ENCODE measurements at places on chromosomes 12 and 14. TPM values are rescaled to one million over a fixed set of nuclear protein-coding genes. Genes with fewer than 3 reads are reported as not detected.

The SCNN1A gene
- total RNA-seq, result 1.7 TPM

The FSCB gene
- not detected for total RNA-seq

The NFE2 gene
- total RNA-seq, result 0.58 TPM

The KITLG gene
- 0.16 TPM for total RNA-seq

The RNASE4 gene
- total RNA-seq, result 0.58 TPM

The OR4E2 gene
- not detected for total RNA-seq

The C12orf54 gene
- total RNA-seq, result not detected

The LIN7A gene
- not detected for total RNA-seq

The GLT1D1 gene
- total RNA-seq, result not detected

The FOXA1 gene
- 0.67 TPM for total RNA-seq

The PDZRN4 gene
- total RNA-seq, result not detected

The MAP3K9 gene
- total RNA-seq, result 7.0 TPM

The DPY19L2 gene
- 3.9 TPM for total RNA-seq

GRCh38 chr14:32050878-32051277 lies 26.2 kb upstream of the ARHGAP5 start:
- no peak for DNase-seq

DNA sequence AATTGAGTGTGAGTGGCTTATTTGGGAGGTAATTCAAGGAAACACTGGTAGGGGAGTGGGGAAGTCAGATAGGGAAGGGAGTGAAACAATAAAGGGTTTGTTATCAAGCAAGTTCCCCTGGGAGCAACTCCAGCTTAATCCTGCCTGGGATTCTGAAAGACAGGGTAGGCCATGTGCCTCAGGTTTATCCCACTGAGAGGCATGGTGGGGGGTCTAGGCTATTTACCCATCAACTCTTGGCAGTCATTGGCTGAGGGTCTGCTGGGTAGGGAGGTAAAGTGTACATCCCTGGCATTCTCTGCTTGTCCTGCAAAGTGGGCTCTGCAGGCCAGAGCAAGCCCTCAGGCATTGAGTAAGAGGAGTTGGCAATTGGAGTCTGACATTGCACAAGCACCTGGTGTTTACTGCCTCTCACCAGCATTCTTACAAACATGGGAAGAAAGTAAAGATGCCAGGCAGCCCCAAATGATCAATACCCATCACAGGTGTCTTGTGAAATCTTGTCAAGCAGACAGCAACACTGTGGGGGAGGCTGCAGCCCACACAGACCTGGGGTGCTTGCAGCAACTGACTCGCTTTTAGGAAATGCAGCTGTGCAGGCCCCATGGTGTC lies 169.3 kb downstream of the KTN1 start:
- DNase-seq, result no peak

- DNase-seq, result no peak
Measured at GRCh38 chr14:68587931-68588330, 204.9 kb downstream of the ZFP36L1 start.

GRCh38 chr14:55123852-55124639 lies 5.0 kb upstream of the LGALS3 start:
- no peak for DNase-seq

- DNase-seq, result no peak
Measured at GRCh38 chr12:82414926-82415325, 56.6 kb downstream of the METTL25 start.

GRCh38 chr12:65300679-65301349 lies 22.3 kb downstream of the MSRB3 start:
- no peak for DNase-seq

DNA sequence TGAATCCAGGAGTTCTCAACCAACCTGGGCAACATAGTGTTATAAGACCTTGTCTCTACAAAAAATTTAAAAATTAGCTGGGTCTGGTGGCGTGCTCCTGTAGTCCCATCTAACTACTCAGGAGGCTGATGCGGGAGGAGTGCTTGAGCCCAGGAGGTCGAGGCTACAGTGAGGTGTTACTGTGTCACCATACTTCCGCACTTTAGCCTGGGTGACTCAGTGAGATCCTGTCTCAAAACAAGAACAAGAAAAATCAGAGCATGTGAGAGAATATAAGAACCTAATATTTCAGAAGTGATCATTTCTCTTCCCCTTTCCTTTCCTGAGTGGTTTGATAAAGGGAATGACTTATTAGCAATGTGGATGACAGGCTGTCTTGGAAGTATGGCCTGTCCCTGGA lies 9.5 kb downstream of the TRAF3 start:
- DNase-seq, result no peak

- DNase-seq, result no peak
Measured at GRCh38 chr12:27614866-27615265, 81.4 kb upstream of the REP15 start.

GRCh38 chr12:112851024-112851777 lies 55.6 kb upstream of the OAS1 start:
- DNase-seq, result no peak

DNA sequence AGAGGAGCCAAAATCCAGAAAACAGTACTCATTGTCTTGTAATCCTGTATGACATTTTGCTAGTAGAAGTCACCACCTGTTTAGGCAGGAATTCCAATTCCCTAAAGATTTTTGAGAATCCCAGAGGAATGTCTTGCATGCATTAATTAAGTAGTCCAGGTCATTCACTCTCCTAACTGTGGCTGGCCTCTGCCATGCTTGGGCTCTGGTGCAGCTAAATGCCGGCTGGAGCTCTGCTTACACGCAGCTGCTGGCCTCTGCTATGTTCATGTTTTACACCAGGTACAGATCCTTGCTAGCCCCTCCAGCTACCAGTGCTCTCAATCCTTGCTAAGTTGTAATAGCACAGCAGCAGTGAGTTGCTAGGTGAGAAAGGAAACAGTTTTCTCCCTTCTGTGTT lies 16.3 kb upstream of the HIF1A start:
- no peak for DNase-seq

GRCh38 chr12:104623883-104624282 lies 167.1 kb downstream of the CHST11 start:
- DNase-seq, result no peak

GRCh38 chr12:132326646-132327045 lies 2.7 kb downstream of the GALNT9 start:
- DNase-seq, result no peak

- no peak for DNase-seq
Measured at GRCh38 chr14:92935446-92935845, 12.5 kb downstream of the CHGA start.

DNA sequence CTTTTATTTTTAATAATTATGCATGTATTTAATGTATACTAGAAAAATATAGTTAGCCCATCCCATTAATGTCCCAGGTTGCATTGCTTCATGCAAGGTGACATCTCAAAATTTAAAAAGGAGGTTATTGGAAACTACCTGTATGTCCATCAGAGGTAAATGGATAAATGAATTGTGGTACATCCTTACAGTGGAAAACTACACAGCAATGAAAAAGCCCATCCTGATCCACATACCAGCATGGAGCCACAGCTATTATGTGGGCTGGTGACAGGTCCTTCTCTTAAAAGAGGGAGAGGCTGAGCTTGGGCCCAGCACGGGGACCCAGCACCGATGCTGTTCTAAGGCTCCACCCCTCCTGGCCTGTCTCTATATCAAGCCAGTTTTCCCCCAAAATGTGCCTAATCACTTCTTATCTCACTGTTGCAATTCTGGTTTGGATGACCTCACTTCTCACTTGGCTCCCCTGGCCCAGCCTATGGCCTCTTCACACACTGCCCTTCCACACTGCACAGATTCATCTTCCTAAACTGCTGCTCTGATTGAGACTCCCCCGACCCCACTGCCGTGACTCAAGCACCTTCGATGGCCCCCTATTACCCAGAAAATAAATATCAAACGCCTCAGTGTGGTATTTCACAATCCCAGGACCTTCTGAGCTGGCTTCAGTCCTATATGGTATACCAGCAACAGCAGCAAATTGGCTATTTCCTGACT lies 97.1 kb upstream of the NCOR2 start:
- DNase-seq, result no peak

DNA sequence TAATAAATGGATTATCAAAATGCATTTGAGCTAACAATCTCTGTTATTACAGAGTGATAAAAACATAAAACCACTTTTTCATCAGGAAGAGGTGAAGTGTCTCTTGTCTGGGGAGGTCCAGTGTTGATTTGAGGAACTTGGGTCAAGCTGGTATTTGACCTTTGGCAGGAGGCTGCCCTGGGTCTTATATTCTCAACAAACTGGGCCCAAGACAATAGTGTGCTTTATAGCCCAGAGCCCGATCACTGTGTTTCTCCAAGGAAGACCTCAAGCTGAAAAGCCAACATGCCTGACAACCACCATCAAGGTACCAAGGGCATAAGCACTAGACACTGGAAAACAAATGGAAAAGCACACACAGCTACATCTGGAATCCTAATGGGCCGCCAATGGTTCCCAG lies 137.0 kb downstream of the SLC25A21 start:
- DNase-seq, result no peak

- no peak for DNase-seq
Measured at GRCh38 chr14:74216671-74217070, 22.6 kb upstream of the VSX2 start.

- DNase-seq, result no peak
Measured at GRCh38 chr14:71175491-71175890, 268.2 kb downstream of the PCNX1 start.

GRCh38 chr14:74856366-74856765 lies 19.6 kb downstream of the PROX2 start:
- DNase-seq, result no peak

GRCh38 chr14:26339381-26339780 lies 258.5 kb downstream of the NOVA1 start:
- no peak for DNase-seq

DNA sequence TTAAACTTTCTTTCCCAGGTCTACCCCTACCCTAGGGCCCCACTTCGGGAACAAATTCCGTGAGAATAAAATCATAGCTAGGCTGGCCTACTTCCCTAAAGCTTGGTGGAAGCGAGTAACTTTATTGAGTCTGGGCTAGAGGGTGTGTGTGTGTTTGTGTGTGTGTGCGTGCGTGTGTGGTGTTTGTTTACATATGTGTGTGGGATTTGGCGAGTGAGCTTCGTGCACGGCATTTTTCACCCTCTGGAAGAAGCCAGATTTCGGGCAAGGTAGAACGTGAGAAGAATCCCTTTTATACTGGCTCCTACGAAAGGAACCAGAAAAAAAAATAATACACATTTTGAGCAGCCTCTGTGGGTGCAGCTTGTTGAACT lies 7.5 kb upstream of the LHX5 start:
- no peak for DNase-seq

- DNase-seq, result no peak
Measured at GRCh38 chr12:104681012-104681690, 224.4 kb downstream of the CHST11 start.

DNA sequence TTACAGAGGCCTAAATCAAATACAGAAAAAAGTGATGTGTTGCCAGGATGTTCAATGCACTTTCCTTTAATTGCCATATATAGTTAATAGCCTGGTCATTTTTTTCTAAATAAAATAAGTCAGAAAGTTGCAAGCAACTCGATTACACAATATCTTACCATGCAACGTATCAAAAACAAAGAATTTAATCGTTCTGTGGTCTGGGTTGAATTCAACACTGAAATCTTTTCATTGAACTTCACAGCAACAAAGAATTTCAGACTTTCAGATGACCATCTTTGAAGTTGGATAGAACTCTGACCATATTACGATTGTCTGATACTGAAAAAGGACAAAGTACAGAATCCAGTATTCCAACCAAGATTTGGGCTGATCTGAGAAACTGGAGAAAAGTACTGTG lies 231.9 kb downstream of the SLC25A21 start:
- no peak for DNase-seq

GRCh38 chr12:70246580-70246979 lies 3.3 kb downstream of the CNOT2 start:
- DNase-seq, result no peak

- no peak for DNase-seq
Measured at GRCh38 chr14:55075628-55076175, 24.3 kb downstream of the MAPK1IP1L start.

GRCh38 chr12:92602476-92602875 lies 100.3 kb upstream of the PLEKHG7 start:
- DNase-seq, result no peak

DNA sequence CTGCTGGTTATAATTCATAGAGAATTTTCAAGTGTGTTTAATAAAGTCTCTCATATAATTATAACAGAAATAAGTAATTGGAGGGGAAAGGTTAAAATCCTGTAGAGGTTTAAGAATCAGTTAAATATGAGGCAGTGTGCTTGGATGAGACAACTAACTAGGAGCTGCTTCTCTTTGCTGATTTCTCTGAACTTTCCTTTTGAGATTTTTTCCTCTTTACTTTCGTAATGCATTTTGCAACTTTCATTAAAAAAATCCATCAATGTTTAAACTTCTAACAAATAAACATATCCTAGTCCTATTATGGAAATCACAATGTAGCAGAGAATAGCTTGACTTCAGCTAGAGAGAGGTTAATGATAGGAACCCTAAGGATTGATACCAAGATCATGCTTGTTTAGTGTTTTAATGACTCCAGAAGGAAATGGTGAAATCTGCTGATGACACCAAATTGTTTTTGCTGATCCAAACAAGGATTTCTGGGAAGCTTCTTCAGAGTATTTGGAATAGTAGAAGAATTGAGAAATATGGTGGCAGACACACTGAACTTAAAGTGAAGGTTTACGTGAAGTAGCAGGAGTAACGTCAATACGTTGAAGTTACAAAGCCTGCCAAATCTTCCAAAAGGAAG lies 122.6 kb downstream of the RAD51B start:
- no peak for DNase-seq

GRCh38 chr12:68828672-68829068 lies 20.7 kb downstream of the MDM2 start:
- no peak for DNase-seq

DNA sequence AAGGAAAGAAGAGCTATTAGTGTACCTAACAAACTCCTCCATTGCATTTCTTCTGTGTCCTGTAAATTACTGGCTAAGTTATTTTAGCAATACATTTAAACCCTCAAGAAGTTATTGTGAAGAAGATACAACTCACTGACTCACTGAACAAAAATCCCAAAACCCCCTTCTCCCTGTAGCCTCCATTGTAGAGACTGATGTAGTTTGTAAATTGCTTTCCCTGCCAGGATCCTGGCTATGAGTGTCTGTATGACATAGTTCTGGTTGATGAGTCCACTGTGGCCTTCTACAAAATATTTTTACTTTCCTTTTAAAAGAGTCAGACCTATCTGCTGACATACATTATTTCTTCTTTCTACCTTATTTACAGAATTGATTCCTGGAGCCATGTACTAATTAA lies 155.6 kb downstream of the SLC6A15 start:
- DNase-seq, result no peak
